ENCODE measurements at places on chromosomes 1 and 21. TPM values are rescaled to one million over a fixed set of nuclear protein-coding genes. Genes with fewer than 3 reads are reported as not detected.

The CD53 gene
- total RNA-seq = not detected

The TPTE gene
- not detected for total RNA-seq

DNA sequence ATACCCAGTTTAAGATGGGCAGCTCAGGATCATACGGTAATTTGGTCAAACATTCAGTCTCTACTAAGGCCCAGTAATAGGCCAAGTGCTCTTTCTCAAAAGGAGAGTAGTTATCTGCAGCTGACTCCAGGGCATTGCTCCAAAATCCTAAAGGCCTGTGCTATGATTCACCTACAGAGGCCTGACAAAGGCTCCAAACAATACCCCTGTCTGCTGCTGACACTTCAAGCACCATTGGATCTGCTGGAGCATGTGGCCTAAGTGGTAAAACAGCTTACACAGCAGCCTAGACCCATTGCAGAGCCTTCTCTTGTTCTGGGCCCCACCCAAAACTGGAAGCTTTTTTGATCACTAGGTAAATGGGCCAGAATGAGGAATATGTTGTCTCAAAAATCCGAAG, 22.8 kb downstream of the SLAMF7 start:
- H3K27me3 ChIP-seq = no peaks in the 10 kb centered on the region
- H3K4me3 ChIP-seq = no peak overlapping the region
- DNase-seq = no peak
- no peaks in the 10 kb centered on the region for H3K4me1 ChIP-seq

DNA sequence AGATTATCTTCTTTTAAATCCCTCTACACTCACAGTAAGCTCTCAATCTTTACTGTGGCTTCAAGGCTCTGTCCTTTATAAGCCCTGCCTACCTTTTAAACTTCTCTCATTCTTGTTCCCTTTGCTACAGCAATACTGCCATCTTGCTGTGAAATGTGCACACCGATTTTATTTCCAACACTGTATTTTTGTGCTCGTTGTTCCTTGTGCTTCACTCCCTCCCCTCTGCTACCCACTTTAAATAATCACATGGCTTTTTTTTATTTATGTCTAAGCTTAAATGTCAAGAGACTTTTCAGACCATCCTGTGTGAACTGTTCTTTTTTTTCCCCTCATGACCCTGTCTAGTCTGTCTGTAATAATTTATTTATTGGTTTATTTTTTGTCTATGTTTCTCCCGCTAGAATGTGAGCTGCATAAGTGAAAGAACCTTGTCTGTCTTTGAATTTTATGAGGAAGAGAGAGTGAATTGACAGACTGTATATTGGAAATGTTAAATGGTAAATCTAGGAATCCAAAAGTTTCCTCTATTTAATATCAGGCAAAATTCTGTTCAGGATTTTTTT, 45.7 kb downstream of the ABCD3 start:
- no peaks in the 10 kb centered on the region for H3K4me1 ChIP-seq
- H3K36me3 ChIP-seq = peaks cover 7% of the 10 kb centered on the region
- no peak overlapping the region for H3K4me3 ChIP-seq

GRCh38 chr21:28932717-28933116, 60.0 kb downstream of the LTN1 start:
- no peaks in the 10 kb centered on the region for H3K27me3 ChIP-seq
- H3K4me1 ChIP-seq = no peaks in the 10 kb centered on the region
- H3K4me3 ChIP-seq = no peak overlapping the region
- no peak overlapping the region for H3K27ac ChIP-seq
- no peak for DNase-seq

DNA sequence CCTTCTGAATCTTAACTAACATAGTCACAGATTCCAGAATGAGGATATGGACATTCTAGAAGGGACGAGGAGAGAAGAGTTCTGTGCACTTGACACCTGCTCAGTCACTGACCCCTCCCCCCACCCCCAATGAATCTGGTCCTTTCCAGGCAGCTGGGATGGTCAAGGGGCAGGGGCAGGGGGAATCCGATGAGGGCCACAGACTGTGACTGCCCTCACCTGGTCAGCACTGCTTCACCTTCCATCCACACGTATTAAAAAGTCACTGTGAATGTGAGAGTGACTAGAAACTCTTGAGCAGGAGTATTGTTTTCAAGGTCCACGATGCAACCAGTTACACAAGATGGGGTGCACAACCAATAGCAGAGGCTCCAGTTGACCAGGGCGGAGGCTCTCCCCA, 9.5 kb upstream of the PRAMEF12 start:
- no peaks in the 10 kb centered on the region for H3K36me3 ChIP-seq
- H3K27ac ChIP-seq = no peak overlapping the region
- H3K4me3 ChIP-seq = no peak overlapping the region
- no peaks in the 10 kb centered on the region for H3K27me3 ChIP-seq
- no peaks in the 10 kb centered on the region for H3K4me1 ChIP-seq
- DNase-seq = no peak

- H3K36me3 ChIP-seq = no peaks in the 10 kb centered on the region
- DNase-seq = peak; percentile 62
- no peak overlapping the region for H3K4me3 ChIP-seq
- H3K27me3 ChIP-seq = peaks cover 3% of the 10 kb centered on the region
Observed at GRCh38 chr1:9228609-9229008, 6.0 kb upstream of the H6PD start.

DNA sequence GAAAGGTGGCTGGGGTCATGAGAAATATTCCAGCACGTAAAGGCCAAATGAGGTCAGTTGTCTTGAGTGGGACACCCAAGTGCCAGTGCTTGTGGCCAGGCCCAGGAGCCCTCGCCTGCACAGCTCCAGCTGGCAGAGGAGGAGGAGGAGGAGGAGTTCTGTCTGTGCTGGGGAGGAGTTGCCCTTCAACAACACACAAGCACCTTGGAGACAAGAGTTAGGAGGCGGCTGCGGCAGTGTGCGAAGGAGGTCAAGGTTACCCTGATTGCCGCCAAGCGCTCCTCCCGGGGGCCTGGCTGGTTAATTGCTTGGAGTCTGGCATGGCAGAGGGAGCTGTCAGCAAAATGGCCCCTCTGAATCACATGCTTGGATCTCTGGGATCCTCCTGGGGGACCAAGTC, 45.1 kb downstream of the GRIK3 start:
- H3K4me3 ChIP-seq = no peak overlapping the region
- H3K27ac ChIP-seq = no peak overlapping the region
- H3K36me3 ChIP-seq = no peaks in the 10 kb centered on the region
- no peaks in the 10 kb centered on the region for H3K4me1 ChIP-seq
- DNase-seq = no peak
- H3K27me3 ChIP-seq = no peaks in the 10 kb centered on the region

DNA sequence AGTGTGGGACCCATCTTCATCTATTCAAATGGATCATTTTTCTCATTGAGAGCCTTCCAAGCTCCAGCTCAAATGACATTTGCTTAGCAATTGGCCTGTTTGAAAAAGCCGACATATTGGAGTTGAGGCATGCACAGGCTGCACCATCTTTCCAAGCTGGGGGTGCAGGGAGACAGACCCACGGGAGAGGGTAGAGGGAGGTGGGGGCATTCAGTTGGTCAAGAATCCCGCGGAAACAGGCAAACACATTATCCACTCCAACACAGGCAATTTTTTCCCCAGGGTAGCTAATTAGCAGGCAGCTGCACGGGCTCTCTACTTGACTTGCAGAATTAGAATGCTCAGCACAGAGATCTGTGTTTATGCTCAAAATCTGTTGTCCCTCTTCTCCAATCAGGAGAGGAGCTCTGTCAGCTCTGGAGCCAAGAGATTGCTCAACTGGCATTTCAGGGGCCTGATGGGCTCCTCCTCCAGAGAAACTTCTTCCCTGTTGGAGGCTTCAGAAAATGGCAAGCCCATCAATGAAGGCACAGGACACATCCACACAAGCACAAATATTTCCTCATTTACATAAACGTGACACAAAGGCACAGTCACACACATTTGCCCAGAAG, 267.8 kb downstream of the FOXD2 start:
- H3K36me3 ChIP-seq = no peaks in the 10 kb centered on the region
- no peaks in the 10 kb centered on the region for H3K4me1 ChIP-seq
- H3K27ac ChIP-seq = no peak overlapping the region
- no peak for DNase-seq
- peaks cover 36% of the 10 kb centered on the region for H3K27me3 ChIP-seq

DNA sequence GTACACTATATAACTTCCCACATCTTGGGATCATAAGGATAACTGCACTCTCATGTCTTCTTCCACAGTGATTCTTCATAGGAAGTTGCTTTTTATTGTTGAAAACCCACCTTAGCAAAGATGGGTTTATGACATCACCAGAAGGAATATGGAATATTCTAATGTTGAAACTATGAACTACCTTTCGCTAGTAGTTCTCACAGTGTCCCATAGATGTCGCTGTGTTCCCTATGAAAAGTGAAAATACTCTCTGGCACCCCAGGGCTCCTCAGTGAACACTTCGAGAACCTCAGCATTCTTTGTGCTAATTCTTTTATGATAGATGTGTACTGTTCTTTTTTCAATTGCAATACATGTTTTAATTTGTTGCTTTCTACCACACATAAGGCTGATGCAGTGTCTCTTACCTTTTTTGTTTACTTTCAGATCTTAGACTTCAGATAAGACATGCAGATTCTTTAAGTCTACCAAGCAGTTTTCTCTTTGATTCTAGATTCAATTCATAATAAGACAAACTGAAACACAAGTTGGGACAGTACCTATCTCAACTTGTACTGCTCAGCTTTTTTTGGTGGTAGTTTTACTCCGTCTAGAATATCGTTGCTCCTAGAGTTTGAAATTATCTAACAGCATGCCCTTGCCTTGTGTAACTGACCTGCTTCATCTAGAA, 90.8 kb downstream of the GTF2B start:
- no peak overlapping the region for H3K27ac ChIP-seq
- no peak overlapping the region for H3K4me3 ChIP-seq
- peak; percentile 13 for DNase-seq
- H3K27me3 ChIP-seq = no peaks in the 10 kb centered on the region

DNA sequence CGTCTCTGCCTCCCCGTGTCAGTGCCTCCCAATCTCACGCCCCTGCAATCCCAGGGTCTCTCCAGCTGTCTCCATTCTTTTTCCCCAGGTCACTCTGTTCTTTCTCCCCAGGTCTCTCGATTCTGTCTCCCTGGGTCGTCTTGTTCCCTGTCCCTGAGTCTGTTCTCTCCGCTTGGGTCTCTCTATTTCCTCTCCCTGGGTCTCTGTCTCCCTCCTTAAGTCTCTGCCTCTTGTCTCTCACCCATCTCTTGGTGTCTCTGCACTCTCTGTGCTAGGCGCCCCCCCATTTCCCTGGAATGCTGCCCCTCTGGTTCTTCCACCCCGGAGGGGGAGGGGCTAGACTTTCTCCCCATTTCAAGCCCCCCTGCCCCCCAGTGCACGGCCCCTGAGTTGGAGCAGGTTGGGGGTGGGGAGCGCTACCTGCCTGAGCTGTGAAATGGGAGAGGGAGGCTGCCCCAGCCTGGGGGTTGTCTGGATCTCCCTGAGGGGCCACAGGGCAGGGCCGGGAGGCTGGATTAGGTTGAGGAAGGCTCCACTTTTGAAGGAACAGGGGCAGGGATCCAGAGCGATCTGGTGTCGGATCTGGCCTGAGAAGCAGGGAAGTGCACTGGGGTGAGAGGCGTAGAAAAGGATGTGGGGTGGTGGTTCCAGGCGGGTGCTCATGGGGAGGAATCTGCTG, 1.4 kb downstream of the PTPRF start:
- no peak for DNase-seq
- H3K4me1 ChIP-seq = peaks cover 6% of the 10 kb centered on the region
- H3K27ac ChIP-seq = peak overlapping the region; percentile 33
- 0 out of 2 replicates have a peak, but pooled peaks cover 2% of the 10 kb centered on the region for H3K36me3 ChIP-seq
- H3K4me3 ChIP-seq = peak overlapping the region; percentile 86
- no peaks in the 10 kb centered on the region for H3K27me3 ChIP-seq

The SPRR4 gene
- not detected for total RNA-seq

- H3K4me1 ChIP-seq = peaks cover 2% of the 10 kb centered on the region
- no peak overlapping the region for H3K4me3 ChIP-seq
- no peaks in the 10 kb centered on the region for H3K36me3 ChIP-seq
- DNase-seq = peak; percentile 43
- H3K27ac ChIP-seq = no peak overlapping the region
Observed at GRCh38 chr1:180691322-180691913, 59.6 kb downstream of the XPR1 start.

The PATJ gene
- 3.4 TPM for total RNA-seq

DNA sequence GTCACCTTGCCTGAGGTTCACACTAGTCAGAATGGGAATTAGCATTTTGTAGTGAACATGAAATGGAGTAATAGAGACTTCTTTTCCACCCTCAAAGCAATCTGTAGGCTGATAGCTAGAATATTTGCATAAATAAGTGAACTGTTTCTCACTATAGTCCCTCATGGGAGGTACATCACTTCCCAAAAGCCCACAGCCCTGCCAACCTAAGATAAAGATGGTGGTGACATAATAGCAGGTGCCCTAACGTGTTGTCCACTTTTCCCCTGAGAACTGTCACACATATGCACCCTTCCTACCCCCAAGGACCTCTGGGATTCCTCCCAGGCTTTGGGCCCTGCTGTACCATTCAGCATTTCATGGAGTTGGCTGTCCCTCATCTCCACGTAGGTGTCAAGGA, 4.4 kb downstream of the TMEM35B start:
- no peak overlapping the region for H3K27ac ChIP-seq
- H3K4me3 ChIP-seq = no peak overlapping the region
- no peak for DNase-seq
- peaks cover 8% of the 10 kb centered on the region for H3K4me1 ChIP-seq

DNA sequence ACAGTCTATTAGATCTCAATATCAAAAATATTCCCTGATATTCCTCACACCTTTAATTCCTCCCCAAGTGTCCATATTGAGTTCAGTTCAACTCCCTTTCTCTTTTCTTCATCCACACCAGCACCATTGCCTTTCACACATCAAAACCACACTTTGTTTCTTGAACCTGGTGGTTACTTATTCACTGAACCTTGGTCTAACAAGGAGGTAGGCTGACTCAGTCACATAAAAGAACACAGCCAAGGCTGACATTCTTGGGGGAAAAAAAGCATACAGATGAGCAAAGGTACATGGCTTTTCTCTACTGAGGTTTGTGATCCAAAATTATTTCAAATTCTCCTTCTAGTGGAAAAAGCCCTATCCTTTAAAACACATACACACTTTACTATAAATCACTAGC, 131.7 kb upstream of the USH2A start:
- H3K36me3 ChIP-seq = no peaks in the 10 kb centered on the region
- no peaks in the 10 kb centered on the region for H3K27me3 ChIP-seq
- H3K4me3 ChIP-seq = no peak overlapping the region
- H3K27ac ChIP-seq = no peak overlapping the region

Measured in IMR-90 (cell line).